ENCODE measurements at places on chromosomes 12 and 14. TPM values are rescaled to one million over a fixed set of nuclear protein-coding genes. Genes with fewer than 3 reads are reported as not detected.

GRCh38 chr12:125619723-125620122 is 554.5 kb downstream of the AACS start:
- DNase-seq: no peak

The CFAP54 gene
- total RNA-seq: 0.24 TPM

The ZC3H10 gene
- total RNA-seq: 8.9 TPM

The SLC17A8 gene
- total RNA-seq: not detected

Data from H9 (cell line).